ENCODE measurements at places on chromosomes 1 and 21. TPM values are rescaled to one million over a fixed set of nuclear protein-coding genes. Genes with fewer than 3 reads are reported as not detected.

The RHCE gene
- 12.6 TPM for total RNA-seq

The VPS45 gene
- total RNA-seq: 27.4 TPM

- DNase-seq: no peak
- H3K27me3 ChIP-seq: peaks cover 6% of the 10 kb centered on the region
- no peaks in the 10 kb centered on the region for H3K36me3 ChIP-seq
- H3K27ac ChIP-seq: no peak overlapping the region
Measured at GRCh38 chr1:147654511-147654910, 15.8 kb downstream of the ACP6 start.

The ARHGEF10L gene
- total RNA-seq: 0.13 TPM

GRCh38 chr1:98919211-98919610 is 85.5 kb downstream of the PLPPR5 start:
- H3K4me3 ChIP-seq: no peak overlapping the region
- no peaks in the 10 kb centered on the region for H3K36me3 ChIP-seq
- H3K27me3 ChIP-seq: no peaks in the 10 kb centered on the region

GRCh38 chr21:42351626-42352440 is 1.0 kb upstream of the TFF2 start:
- H3K27ac ChIP-seq: no peak overlapping the region
- H3K36me3 ChIP-seq: no peaks in the 10 kb centered on the region
- H3K4me3 ChIP-seq: no peak overlapping the region

The CACNA1S gene
- total RNA-seq: not detected

The SWT1 gene
- total RNA-seq: 2.2 TPM

The FCN3 gene
- total RNA-seq: 0.49 TPM

GRCh38 chr1:113929750-113930498 is 800 bp downstream of the HIPK1 start:
- peak overlapping the region; percentile 70 for H3K4me3 ChIP-seq
- DNase-seq: no peak
- peak overlapping the region; percentile 96 for H3K27ac ChIP-seq

GRCh38 chr1:25037174-25038074 is 107.3 kb upstream of the RUNX3 start:
- peaks cover 7% of the 10 kb centered on the region for H3K4me1 ChIP-seq
- peaks cover 3% of the 10 kb centered on the region for H3K27me3 ChIP-seq
- peak; percentile 79 for DNase-seq

- peaks cover 48% of the 10 kb centered on the region for H3K36me3 ChIP-seq
- peak overlapping the region; percentile 96 for H3K27ac ChIP-seq
- DNase-seq: no peak
- no peaks in the 10 kb centered on the region for H3K27me3 ChIP-seq
- H3K4me1 ChIP-seq: peaks cover 22% of the 10 kb centered on the region
Measured at GRCh38 chr1:46300673-46301405, 2.6 kb downstream of the LRRC41 start.

DNA sequence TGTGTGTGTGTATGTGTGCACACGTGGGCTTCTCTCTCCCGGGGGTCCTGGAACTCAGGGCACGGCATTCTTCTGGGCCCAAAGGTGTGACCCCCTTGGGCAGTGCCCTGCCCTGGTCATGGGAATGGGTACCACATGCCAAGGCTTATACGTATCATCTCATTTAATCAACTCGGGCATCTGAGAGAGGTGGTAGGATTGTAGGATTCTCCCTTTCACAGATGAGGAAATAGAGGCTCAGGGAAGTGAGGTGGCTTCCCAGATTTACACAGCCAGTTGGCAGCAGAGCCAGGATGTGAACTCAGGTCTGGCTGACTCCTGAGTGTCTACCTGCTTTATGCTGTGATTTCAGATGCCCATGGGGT is 15.2 kb downstream of the MYOM3 start:
- DNase-seq: no peak
- H3K4me3 ChIP-seq: no peak overlapping the region
- peaks cover 3% of the 10 kb centered on the region for H3K4me1 ChIP-seq
- H3K27me3 ChIP-seq: peaks cover 53% of the 10 kb centered on the region
- no peak overlapping the region for H3K27ac ChIP-seq

GRCh38 chr1:204255225-204255624 is 41.4 kb upstream of the GOLT1A start:
- no peak overlapping the region for H3K4me3 ChIP-seq
- no peaks in the 10 kb centered on the region for H3K36me3 ChIP-seq
- H3K27ac ChIP-seq: no peak overlapping the region
- peaks cover 4% of the 10 kb centered on the region for H3K4me1 ChIP-seq
- DNase-seq: no peak

The WNT3A gene
- total RNA-seq: not detected

The LCE1E gene
- total RNA-seq: not detected

DNA sequence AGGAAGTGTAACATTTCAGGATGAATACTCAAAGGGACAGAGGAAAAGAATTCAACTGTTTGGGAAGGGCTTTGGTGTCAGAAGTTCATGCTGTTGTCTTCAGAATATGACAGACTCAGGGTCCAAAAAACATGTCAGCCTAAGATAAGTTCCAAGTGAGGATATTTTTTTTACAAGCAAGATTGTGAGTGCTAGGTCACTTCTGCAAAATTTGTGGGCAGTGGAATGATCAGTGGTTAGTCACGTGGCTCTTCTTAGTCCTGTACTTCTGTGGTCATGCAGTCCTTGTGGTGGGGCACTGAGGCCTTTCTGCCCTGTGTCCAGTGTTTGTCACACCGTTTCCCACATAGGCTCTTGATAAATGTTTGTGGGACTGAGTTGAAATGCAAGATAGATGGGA is 5.2 kb downstream of the RGL1 start:
- H3K4me1 ChIP-seq: peaks cover 2% of the 10 kb centered on the region
- peaks cover 11% of the 10 kb centered on the region for H3K27me3 ChIP-seq
- H3K4me3 ChIP-seq: no peak overlapping the region
- no peaks in the 10 kb centered on the region for H3K36me3 ChIP-seq
- no peak for DNase-seq

GRCh38 chr1:14923727-14924452 is 229.7 kb upstream of the TMEM51 start:
- H3K27me3 ChIP-seq: no peaks in the 10 kb centered on the region
- peaks cover 32% of the 10 kb centered on the region for H3K4me1 ChIP-seq
- no peak overlapping the region for H3K27ac ChIP-seq

- peaks cover 93% of the 10 kb centered on the region for H3K36me3 ChIP-seq
- no peak for DNase-seq
- H3K27ac ChIP-seq: no peak overlapping the region
- H3K4me1 ChIP-seq: no peaks in the 10 kb centered on the region
- no peak overlapping the region for H3K4me3 ChIP-seq
Measured at GRCh38 chr1:205719762-205720161, 30.2 kb downstream of the NUCKS1 start.

The CYYR1 gene
- not detected for total RNA-seq

DNA sequence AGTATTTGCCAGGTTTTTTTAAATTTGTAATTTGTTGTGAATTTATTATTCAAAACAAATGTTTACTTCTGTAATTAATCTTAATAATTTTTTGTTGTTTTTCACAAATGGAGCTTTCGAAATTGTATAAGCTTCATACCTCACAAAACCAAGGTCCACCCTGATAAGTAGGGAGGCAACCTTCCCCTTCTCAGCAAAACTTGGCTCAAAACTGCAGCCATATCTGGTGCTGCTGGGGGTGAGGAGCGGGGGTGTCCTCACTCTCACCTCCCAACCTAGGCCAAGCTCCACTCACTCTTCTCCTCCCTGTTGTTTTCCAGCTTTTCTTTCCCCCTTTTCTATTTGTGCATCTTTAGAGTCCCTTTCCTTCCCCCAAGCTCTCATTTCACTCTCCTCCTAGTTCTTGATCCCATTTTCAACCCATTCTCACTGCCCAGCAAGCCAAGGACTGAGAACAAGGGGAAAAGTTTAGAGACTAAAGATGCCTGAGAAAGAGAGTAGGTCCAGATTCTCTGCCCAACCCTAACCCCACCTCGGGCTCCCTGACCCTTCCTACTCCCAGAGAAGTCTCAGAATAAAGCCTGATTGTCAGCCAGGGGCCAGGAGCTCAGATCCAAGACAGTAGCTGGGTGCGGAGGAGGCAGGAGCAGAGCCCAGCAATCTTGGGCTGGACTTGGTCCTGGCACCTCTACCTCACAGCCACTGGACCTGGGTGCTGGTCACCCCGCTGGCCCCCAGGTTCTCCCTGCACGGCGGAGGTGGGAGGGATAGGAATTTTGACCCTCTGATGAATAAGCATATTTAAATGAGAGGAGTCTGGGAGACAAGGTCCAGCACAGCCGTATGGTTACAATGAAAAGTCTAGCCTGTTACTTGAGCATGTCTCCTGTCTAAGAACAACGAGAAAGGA is 8.3 kb upstream of the CFAP45 start:
- H3K36me3 ChIP-seq: no peaks in the 10 kb centered on the region
- no peaks in the 10 kb centered on the region for H3K27me3 ChIP-seq
- no peak overlapping the region for H3K4me3 ChIP-seq
- H3K4me1 ChIP-seq: peaks cover 45% of the 10 kb centered on the region

GRCh38 chr1:216500273-216500967 is 77.2 kb upstream of the USH2A start:
- no peak overlapping the region for H3K4me3 ChIP-seq
- H3K4me1 ChIP-seq: no peaks in the 10 kb centered on the region
- H3K27ac ChIP-seq: no peak overlapping the region
- DNase-seq: no peak

DNA sequence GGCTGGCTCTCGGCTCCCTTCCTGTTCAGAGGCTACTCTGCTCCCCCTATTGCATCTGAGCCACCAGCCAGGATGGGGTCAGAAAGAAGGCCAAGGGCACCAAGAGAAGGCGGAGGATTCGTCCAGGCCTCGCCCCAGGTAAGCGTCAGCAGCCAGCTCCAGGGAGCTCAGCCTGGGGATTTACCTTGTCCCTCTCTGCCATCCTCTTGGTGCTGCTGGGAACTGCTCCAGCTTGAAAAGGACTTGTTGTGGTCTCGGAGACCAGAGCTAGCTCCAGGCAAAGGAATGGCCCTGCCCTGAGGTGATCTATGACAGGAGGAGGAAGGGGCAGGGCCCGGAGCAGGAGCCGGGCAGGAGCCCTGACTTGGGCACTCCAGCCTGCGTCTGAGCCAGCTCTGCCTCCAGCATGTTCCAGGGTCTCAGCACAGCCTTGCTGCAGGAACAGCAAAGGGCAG is 113.7 kb upstream of the IFFO2 start:
- no peak overlapping the region for H3K4me3 ChIP-seq
- H3K27me3 ChIP-seq: peaks cover 52% of the 10 kb centered on the region
- peaks cover 29% of the 10 kb centered on the region for H3K4me1 ChIP-seq
- no peak for DNase-seq

DNA sequence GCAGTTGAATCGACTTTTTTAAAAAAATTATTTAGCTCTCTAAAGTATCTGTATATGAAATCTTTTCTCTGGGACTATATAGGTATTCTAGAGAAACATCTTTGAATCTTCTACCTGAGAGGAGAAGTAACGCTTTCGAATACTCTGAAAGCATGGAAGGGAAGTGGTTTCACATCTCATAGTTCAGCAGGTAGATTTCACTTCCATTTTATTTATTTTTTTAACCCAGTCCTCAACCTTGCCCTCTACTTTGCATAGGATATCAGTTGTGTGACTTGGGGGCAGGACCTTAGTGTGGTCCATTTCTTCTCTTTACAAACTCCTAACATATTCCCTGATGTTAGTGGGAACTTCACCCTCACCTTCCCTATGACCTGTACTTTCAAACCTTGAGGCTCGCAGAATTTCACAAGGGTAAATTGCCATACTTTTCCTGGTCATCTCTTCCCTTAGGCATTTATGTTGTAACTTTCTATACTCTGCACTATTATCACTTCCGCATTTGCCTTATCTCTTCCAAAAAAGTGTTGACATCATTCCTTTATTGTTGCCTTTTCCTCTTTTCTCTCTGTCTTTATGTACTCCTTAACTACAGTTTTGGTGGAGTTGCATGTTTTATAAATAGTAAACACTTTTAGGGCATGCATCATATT is 1208.5 kb upstream of the ADGRL4 start:
- H3K27me3 ChIP-seq: no peaks in the 10 kb centered on the region
- H3K27ac ChIP-seq: no peak overlapping the region
- no peak for DNase-seq

The CR1L gene
- total RNA-seq: 33.7 TPM

DNA sequence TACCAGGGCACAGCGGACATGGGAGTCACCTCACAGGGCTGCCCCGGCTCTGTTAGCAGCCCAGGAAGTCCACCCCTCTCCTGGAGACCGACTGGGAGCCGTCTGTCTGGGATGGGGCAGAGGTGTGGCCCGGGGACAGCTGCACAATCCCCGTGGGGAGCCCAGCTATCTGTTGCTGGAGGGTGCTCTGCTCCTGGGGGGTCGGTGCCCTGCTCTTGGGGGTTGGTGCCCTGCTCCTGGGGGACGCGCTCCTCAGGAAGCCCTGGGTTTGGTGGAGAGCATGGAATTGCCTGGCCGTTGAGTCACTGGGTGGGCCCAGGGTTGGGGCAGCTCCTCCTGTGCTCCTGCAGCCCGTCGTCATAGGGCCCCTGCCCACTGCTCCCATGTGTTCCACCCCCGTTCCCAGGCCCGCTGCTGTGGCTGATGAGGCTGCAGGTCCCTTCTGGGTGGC is 39.3 kb downstream of the AGPAT3 start:
- H3K36me3 ChIP-seq: peaks cover 55% of the 10 kb centered on the region
- no peak for DNase-seq
- no peaks in the 10 kb centered on the region for H3K27me3 ChIP-seq
- H3K4me1 ChIP-seq: 0 out of 3 replicates have a peak, but pooled peaks cover 5% of the 10 kb centered on the region
- H3K4me3 ChIP-seq: no peak overlapping the region

GRCh38 chr1:147099192-147099591 is 73.1 kb downstream of the PRKAB2 start:
- no peaks in the 10 kb centered on the region for H3K4me1 ChIP-seq
- DNase-seq: no peak
- H3K27me3 ChIP-seq: no peaks in the 10 kb centered on the region
- H3K4me3 ChIP-seq: no peak overlapping the region
- H3K36me3 ChIP-seq: no peaks in the 10 kb centered on the region

DNA sequence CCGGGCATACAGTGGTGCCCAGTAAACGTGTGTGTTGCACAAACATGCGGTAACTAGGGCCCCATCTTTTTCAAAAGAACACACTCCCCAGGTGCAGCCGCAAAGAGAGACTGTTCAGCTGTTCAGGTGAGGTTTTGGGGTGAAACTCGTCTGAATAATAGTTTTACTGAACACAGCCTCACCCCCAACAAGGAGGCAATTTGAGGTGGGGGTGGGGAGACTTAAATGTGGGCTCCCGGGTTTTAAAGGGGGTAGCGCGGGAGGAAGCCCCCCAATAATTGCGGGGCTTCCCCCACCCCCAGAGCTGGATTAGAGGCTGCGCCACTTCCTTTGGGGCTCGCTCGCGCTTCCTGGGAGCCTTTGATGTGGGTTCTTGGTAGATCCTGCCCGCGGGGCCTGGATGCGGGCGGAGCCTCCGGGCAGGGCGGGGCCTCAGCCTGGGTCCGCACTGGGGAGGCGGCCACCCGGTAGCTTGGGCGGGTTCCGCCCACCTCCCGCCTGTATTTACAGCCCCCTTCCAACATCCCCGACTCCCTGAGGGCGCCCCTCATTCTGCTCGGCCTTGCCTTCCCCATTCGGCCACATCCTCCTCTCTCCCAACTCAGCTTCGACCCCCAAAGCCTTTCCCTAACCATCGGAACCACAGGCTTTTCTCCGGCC is 6.4 kb upstream of the EPHA2 start:
- H3K4me1 ChIP-seq: peaks cover 27% of the 10 kb centered on the region
- DNase-seq: peak; percentile 93
- H3K27me3 ChIP-seq: no peaks in the 10 kb centered on the region

- DNase-seq: no peak
- no peaks in the 10 kb centered on the region for H3K27me3 ChIP-seq
- H3K4me3 ChIP-seq: no peak overlapping the region
- H3K4me1 ChIP-seq: peaks cover 5% of the 10 kb centered on the region
- H3K27ac ChIP-seq: no peak overlapping the region
Measured at GRCh38 chr1:244361764-244362473, 89.8 kb downstream of the ADSS2 start.

The FABP3 gene
- total RNA-seq: not detected

The OPRD1 gene
- total RNA-seq: 0.02 TPM

The SLC22A15 gene
- total RNA-seq: 2.4 TPM

GRCh38 chr21:30434033-30434631 is 4.1 kb downstream of the KRTAP13-4 start:
- no peaks in the 10 kb centered on the region for H3K36me3 ChIP-seq
- H3K27ac ChIP-seq: no peak overlapping the region
- H3K4me1 ChIP-seq: no peaks in the 10 kb centered on the region
- no peak overlapping the region for H3K4me3 ChIP-seq
- peak; percentile 22 for DNase-seq

Data from K562 (cell line).